M059J (cell line): ENCODE measurements at places on chromosomes 3 and 15.

GRCh38 chr3:40588406-40588805 is 63.6 kb downstream of the ZNF621 start:
- no peak for DNase-seq

- no peak for DNase-seq
Measured at GRCh38 chr15:100770661-100771584, 108.7 kb upstream of the ALDH1A3 start.

- no peak for DNase-seq
Measured at GRCh38 chr15:65081758-65082157, 5.2 kb downstream of the KBTBD13 start.

GRCh38 chr3:183466575-183466974 is 38.2 kb upstream of the MCF2L2 start:
- DNase-seq: no peak

- no peak for DNase-seq
Measured at GRCh38 chr3:135451037-135451785, 514.3 kb upstream of the PPP2R3A start.

- no peak for DNase-seq
Measured at GRCh38 chr15:40554161-40554525, 10.7 kb downstream of the CCDC32 start.

DNA sequence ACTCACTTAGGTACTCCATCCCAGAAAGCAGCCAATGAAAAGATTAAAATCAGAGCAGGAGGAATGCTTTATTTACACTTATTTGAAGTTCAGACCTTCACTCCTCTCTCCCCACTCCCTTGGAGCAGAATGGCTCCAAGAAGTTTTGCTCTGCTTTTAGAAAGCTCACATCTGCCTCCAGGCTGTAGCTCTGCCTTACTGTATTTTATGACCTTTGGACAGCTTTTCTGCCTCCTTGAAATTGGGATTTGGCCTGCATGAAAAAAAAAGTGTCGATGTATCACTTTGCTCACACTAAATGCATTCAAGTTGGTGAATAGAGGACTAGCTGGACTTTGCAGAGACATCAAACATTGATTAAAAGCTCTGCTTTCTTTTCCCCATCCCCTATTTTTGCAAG is 95.3 kb downstream of the SLC9A9 start:
- no peak for DNase-seq

- DNase-seq: peak; percentile 70
Measured at GRCh38 chr3:194058189-194058571, 77.8 kb upstream of the HES1 start.

DNA sequence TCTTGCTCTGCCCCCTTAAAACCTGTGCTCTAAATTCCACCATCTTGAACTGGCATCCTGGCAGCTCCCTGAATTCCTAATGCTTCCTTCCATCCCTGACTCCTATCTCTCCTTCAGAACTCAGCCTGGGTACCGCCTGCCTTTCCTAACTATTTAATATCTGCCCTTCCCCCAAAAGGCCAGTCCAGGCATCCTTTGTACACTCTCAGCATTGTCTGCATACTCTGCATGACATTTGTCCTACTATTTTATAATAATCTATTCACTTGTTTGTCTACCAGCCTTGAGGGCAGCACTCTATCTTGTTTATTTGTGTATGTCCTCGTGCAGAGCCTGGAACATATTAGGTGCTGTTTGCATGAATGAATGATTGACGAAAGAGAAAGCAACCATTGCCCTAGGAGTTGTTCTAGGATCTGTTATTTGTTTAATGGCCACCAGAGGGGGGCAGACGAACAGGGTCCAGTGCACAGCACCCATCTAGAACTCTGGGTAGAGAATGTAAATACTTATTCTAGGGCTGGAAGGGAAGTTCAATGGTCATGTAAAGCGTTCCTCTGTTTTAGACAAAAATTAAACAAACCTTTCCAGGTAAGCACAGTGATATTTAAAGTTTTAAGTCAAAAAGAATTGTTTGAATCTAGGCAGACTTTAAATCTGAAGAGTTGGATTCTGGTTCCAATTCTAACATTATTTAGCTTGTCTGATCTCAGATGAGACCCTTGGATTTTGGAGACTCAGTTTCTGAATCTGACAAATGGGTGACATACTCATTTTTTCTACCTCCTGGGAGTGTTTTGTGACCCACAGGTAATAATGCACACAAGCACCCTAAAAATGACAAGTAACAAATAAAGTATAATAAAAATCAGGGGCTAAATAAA is 125.8 kb upstream of the GALNT15 start:
- peak; percentile 72 for DNase-seq

DNA sequence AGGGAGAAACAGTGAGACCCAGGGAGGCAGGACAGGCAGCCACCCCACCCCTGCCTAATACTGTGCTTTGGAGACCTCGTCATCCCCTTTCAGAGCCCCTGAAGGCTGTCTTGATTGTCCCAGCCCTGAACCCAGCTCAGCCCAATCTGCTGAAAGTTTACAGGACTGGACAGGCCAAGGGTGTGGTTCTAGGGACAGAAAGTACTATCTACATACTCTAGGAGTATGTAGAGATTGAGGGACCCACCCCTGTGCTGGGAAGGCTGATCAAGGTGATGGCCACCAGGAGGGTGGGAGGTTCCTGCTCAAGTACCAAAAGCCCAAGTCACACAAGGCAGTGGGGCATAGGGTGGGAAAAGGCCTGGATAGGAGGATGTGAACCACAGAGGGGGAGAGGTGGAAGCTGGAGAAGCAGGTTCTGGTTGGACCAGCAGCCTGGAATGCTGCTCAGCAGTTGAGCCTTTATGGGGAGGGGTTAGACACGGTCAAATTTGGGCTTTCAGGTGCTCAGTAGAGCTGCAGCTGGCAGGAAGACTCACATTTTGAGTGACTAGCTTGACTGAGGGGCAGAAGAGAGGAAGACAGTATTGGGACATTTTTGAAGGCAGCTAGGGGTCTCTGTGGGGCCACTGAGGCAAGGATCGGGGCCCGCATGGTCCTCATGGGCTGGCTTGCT is 6.7 kb downstream of the NBEAL2 start:
- DNase-seq: no peak

DNA sequence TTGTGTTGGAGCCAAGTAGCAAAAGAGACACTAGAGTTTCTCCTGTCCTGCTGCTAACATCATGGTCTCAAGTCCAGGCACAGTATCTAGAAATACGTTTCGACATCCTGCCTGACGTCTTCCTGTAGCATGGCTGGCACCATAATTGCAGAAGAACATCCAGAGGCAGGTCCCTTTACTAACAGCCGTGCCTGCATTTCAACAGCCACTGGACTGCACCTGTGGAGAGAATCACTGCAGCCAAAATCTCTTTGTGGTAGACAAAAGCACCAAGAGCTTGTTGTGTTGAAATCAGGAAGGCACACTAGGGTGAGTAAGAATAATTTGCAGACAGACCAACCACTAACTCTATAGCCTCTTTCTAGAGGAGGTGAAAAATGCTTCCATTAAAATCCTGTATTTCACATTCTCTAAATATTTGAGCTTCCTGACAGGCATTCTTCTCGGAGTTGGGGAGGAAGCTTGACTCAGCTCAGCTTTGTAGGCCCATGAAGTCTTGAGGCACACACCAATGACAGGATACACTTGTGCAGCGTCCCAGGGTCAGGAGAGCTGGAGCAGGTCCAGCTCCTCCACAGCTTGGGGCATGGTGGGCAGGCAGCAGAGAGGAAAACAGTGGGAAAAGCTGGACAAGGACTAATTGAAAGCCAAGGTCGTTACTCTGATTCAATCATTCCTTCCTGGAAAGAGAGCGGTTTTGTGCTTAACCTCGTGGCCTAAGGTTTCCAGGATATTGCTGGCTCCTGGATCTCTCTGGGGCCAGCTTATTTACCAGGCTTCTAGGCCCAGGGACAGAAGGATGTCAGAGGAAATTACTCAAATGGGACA is 244.9 kb downstream of the FAM43A start:
- DNase-seq: peak; percentile 89
